Vagina (tissue), 2 donors: ENCODE measurements at places on chromosomes 2 and 18.

- no peak overlapping the region for H3K4me3 ChIP-seq
- H3K27me3 ChIP-seq = no peaks in the 10 kb centered on the region
- no peaks in the 10 kb centered on the region for H3K4me1 ChIP-seq
- DNase-seq = no peak
- no peaks in the 10 kb centered on the region for H3K36me3 ChIP-seq
- H3K27ac ChIP-seq = no peak overlapping the region
These were observed 273.9 kb upstream of the SESTD1 start for GRCh38 chr2:179538406-179539123.

DNA sequence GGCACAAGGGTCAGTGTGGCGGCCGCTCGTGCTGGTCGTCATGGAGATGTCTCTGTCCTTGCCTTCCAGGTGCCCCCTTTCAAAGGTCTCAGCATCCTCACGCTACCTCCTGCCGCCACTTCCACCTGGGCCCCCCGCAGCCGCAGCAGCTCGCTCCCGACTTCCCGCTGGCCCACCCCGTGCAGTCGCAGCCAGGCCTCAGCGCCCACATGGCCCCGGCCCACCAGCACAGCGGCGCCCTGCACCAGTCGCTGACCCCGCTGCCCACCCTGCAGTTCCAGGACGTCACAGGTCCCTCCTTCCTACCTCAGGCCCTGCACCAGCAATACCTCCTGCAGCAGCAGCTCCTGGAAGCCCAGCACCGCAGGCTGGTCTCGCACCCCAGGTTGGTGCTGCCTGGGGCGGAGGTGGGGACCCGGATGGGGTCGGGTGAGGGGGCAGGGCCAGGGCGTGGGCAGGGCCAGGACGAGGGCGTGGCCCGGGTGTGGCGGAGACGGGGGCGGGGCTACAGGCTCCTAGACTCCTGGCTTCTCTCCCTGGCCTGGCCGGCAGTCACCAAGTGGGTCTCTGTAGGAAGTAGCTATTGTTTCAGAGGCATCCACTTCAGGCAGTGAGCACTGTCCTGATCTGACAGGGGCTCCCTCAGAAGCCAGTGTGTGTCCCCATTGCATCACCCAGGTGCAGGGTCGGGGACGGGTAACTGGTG is 223.7 kb downstream of the LOXHD1 start:
- no peak overlapping the region for H3K4me3 ChIP-seq
- H3K27ac ChIP-seq = no peak overlapping the region
- DNase-seq = no peak
- H3K27me3 ChIP-seq = no peaks in the 10 kb centered on the region
- no peaks in the 10 kb centered on the region for H3K36me3 ChIP-seq

- H3K36me3 ChIP-seq = no peaks in the 10 kb centered on the region
- no peak for DNase-seq
- no peak overlapping the region for H3K4me3 ChIP-seq
These were observed 104.8 kb upstream of the CWC22 start for GRCh38 chr2:180111901-180112300.

DNA sequence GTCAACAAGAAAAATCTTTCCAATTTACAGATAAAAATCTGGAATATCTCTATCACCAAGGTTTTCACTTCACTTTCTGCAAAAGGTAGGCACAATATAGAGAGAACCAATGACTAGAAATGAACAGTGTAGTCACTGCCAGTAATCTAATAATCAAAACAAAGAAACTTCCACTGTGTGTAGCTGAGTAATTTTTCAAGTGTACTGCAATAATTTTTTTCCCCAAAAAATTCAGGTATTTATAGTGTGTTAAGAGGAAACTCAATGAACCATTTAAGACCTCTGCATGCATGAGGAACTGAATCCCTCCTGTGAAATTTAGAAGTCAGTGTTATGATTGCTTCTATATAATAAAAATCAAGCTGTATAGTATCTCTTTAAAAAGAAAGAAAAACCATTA is 121.8 kb downstream of the MEMO1 start:
- no peaks in the 10 kb centered on the region for H3K4me1 ChIP-seq
- H3K27me3 ChIP-seq = no peaks in the 10 kb centered on the region
- no peak overlapping the region for H3K27ac ChIP-seq
- no peak for DNase-seq

GRCh38 chr18:48801728-48802542 is 148.8 kb downstream of the SMAD7 start:
- H3K4me1 ChIP-seq = peaks cover 9% of the 10 kb centered on the region
- no peaks in the 10 kb centered on the region for H3K36me3 ChIP-seq
- H3K4me3 ChIP-seq = no peak overlapping the region
- no peaks in the 10 kb centered on the region for H3K27me3 ChIP-seq
- no peak for DNase-seq
- no peak overlapping the region for H3K27ac ChIP-seq

DNA sequence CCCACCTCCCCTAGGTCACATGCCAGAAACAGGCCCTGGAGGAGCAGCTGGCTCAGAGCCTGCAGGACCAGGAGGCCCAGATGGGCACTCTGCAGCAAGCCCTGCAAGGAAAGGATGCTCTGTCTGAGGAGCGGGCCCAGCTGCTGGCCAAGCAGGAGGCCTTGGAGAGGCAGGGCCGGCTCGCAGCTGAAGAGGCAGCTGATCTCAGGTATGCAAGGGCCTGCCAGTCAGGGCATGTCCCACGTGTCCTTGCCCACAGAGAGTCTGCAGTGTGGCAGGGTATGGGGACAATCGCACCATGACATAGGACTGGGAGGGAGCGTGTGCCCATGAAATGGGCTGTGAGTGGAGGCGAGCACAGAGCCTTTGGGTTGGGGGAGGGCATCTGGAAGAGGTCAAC is 39.9 kb downstream of the CROCC2 start:
- H3K4me3 ChIP-seq = no peak overlapping the region
- no peaks in the 10 kb centered on the region for H3K4me1 ChIP-seq
- peak; percentile 84 for DNase-seq

DNA sequence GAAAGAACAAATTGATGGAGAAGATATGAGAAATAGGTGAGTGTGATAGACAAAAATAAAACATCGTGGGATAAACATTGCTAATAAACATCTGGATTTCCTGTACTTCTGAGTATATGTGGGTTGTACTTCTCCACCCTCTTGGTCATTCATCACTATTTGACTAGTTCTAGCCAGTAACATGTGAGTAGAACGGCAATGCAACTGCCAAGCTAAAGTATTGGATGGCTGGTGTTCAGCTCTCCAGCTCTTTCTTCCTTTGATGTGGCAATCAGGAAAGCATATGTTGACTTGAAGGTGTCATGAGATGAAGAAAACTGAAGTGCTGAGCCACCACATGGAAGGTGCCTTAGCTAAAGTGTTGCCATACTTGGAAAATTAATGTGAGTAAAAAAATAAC is 144.9 kb downstream of the SCG2 start:
- DNase-seq = no peak
- H3K4me1 ChIP-seq = peaks cover 6% of the 10 kb centered on the region
- no peaks in the 10 kb centered on the region for H3K27me3 ChIP-seq
- no peak overlapping the region for H3K4me3 ChIP-seq

- H3K4me1 ChIP-seq = peaks cover 36% of the 10 kb centered on the region
- H3K4me3 ChIP-seq = no peak overlapping the region
- DNase-seq = no peak
- H3K36me3 ChIP-seq = no peaks in the 10 kb centered on the region
These were observed 112.8 kb upstream of the SEC11C start for GRCh38 chr18:59026831-59027410.

- H3K27ac ChIP-seq = no peak overlapping the region
- no peaks in the 10 kb centered on the region for H3K27me3 ChIP-seq
- H3K4me1 ChIP-seq = peaks cover 16% of the 10 kb centered on the region
These were observed 37.4 kb downstream of the ANKMY1 start for GRCh38 chr2:240520130-240520973.
